ENCODE measurements at places on chromosomes 16 and 17.

- DNase-seq, result no peak
These were observed 313.7 kb downstream of the MAF start for GRCh38 chr16:79286646-79287423.

- DNase-seq, result peak; percentile 62
These were observed 22.3 kb downstream of the SAP30BP start for GRCh38 chr17:75689441-75689873.

GRCh38 chr17:20127360-20128035 lies 118.3 kb downstream of the SPECC1 start:
- DNase-seq, result no peak

DNA sequence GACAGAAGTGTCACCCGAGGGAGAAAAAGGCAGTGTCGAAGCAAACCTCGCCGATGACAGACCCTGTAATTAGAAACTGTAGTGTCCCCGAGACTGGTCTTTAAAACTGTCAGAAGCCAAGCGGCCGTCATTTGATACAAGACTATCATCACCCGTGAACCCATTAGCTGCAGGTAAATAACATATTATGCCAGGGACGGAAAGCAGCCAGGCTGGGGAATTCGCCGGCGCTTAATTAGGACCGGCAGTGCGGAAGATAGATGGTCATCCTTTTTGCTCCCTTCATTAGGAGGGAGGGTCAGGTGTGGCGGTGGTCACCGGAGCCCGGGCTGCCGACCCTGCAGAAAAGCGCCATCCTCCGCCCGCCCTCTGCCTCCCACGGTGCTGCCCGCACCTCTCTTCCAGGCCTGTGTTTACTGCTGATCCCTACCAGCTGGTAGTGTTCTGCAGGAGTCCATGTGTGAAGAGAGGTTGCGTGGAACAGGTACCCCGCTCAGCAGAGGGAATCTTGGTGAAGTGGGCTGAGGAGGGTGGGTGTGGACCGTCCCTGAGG lies 109.4 kb upstream of the GSE1 start:
- DNase-seq, result no peak

- no peak for DNase-seq
These were observed 15.0 kb upstream of the MPHOSPH6 start for GRCh38 chr16:82185012-82185411.

GRCh38 chr17:19364699-19365498 lies 2.4 kb upstream of the B9D1 start:
- DNase-seq, result no peak

- no peak for DNase-seq
These were observed 112.0 kb upstream of the HAS3 start for GRCh38 chr16:68993456-68993855.

DNA sequence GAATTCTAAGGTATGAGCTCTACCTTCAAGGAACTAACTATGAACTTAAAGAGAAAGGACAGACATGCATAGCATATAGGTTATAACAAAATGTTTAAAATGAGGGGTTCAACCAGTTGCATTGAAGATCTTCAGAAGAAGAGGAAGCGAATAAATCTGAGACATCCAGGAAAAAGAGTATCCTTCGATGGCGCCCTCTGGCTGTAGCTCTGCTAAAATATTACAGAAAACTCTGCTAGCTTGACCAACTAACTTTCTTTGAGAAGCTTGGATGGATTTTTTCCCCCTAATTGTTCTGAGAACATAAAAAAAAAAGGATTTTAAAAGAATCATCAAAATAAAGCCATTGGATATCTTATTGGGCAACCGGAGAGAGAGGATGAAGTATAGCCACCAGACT lies 659.9 kb upstream of the SOX9 start:
- DNase-seq, result no peak

GRCh38 chr16:75062135-75062975 lies 54.2 kb downstream of the LDHD start:
- no peak for DNase-seq

DNA sequence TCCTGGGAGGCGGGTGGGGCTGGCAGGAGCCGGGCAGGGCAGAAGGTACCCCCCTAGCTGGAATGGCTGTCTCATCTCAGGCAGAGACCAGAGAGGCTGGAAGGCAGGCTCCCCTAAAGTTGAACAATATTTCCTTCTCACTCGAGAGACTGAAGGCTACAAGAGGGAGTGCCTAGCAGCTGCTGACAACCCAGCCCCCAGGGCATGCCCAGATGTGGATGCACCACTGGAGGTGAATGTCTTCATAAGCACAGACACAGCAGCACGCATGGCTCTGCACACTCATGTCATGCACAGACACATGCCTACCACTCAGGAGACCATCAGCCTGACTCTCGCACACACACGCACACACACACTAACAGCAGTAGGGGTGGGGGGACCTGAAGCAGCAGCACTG lies 179.0 kb downstream of the CCT6B start:
- DNase-seq, result no peak

DNA sequence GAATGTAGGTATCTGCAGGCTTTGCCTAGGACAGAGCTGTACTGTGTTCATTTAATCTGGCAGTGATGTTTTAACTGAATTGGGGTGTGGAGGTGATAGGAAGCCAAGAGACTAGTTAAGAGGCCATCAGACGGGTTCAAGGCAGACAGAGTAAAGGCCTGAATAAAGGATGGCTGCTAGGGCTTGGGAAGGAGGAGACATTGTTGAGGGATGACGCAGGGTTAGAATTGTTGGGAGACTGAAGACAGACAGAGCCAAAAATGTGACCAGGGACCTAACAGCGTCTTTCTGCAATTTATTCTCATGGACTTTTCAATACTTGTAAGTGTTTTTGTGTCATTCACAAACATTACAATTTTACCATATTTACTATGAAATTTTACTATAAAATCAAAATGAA lies 48.6 kb upstream of the MYH10 start:
- no peak for DNase-seq

- no peak for DNase-seq
These were observed 69.9 kb upstream of the NACA2 start for GRCh38 chr17:61660746-61661485.

- no peak for DNase-seq
These were observed 550.0 kb upstream of the SALL1 start for GRCh38 chr16:51701025-51701424.

GRCh38 chr17:55040611-55041010 lies 72.0 kb downstream of the STXBP4 start:
- DNase-seq, result no peak

DNA sequence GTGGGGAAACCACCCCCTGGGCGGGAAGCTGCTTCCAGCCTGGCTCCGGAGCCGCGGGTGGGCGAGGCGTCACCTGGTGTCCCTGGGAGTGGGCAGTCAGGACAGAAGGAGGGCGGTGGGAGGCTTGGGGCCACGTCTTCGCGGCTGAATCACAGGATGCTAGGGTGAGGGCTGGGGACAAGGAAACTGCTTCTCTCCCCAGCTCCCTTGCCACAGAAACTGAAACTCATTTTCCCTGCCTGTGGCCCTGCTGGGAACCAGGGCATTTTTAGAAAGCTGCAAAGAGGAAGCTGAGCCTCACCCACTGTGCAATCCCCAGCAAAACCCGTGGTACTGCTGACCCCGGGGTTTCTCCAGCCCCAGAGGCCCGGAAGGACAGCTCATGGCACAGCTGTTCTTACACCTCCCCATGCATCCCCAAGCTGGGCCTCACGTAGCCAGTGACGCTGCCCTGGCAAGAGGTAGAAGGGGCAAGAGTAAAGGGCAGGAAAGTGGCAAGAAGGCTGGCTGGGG lies 8.2 kb downstream of the RHBDF2 start:
- no peak for DNase-seq

- DNase-seq, result no peak
These were observed 33.1 kb upstream of the LGALS9 start for GRCh38 chr17:27597783-27598320.

DNA sequence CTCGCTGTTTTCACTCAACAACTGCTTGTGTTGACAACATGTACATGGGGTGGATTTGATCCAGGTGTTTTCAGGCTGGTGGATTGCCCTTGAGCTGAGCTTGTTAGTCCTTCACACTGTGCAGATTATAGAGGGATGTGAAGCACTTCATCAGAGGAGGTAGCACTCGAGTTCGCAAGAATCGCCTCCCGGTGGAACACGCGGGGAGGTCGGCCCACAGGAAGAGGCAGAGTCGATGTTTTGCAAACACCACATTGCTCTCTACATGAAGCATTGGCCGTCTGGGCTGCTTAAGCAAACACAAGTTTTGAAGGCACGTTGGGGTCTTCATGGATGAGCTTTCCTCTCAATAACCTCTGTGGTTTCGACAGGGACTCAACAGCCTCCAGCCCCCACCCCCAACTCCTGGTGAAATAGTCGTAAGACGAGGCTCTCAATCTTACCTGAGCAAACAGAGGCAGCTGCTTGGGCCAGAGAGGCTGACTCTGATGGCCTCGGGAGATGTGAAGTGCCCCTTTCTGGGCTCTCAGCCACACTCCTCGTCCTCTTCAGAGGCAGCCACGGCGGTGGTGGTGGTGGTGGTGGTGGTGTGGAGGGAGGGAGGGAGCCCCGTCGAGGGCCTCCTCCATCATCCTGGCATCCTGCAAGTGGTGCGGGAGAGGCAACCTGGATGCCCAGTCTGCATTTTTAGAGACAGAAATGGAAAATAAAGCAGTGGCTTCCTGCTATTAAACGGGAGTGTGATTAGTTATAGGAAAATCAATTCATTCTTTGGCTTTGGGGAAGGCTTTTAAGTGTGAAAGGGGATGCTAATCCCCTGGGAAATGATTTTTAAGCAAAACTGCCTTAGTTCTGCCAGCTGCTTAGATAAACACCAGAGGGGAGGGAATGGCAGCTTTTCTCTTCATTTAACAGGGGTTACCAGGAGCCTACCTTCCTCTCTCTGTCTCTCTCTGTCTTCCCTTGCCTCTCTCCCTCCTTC lies 552.5 kb upstream of the EEF2KMT start:
- no peak for DNase-seq

- DNase-seq, result no peak
These were observed 52.1 kb upstream of the GNG13 start for GRCh38 chr16:852451-853185.

- DNase-seq, result no peak
These were observed 19.2 kb downstream of the CD300LB start for GRCh38 chr17:74512036-74512435.

- peak; percentile 3 for DNase-seq
These were observed 42.5 kb downstream of the MYH3 start for GRCh38 chr17:10614536-10615155.

GRCh38 chr16:71995038-71995437 lies 5.2 kb downstream of the PKD1L3 start:
- DNase-seq, result no peak

DNA sequence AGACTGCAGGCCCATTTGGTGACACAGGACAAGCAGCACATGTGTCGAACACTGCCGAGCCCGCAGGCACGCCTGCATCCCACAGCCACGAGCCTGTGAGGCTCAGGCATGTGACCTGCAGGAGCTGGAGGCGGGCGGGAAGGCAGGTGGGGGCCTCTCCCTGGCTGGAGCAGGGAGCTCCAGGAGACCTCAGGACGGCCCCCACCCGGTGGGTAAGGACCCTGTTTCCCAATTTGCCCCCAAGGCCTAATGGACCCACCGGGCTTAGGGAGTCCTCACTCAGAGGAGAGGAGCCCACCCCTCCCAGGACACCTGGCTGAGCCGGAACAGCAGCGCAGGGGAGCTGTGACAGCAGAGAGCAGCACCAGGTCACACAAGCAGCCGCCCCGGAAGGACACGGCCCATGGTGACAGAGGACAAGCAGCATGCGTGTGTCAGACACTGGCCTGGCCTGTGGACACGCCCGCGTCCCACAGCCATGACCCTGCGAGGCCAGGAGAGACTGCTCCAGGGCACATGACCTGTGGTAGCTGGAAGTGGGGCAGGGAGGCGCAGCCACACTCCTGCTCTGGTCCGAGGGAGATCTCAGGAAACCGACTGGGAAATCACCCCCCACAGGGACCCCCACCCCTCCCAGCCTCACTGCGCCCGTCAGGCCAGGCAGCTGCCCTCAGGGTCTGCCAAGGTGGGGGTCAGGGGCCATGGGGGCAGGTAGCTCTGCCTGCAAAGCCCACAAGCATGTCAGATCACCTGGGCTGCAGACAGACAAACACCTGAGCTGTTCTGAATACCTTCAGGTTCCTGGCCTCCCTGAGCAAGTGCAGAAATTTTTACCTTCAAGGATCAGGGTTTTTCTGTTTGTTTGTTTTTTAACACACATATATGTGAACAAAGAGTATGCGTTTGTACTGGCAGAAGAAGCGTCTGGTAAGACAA lies 2.4 kb downstream of the SPSB3 start:
- no peak for DNase-seq

GRCh38 chr16:62821824-62822223 lies 785.6 kb upstream of the CDH8 start:
- DNase-seq, result no peak

- no peak for DNase-seq
These were observed 9.0 kb downstream of the SLC5A2 start for GRCh38 chr16:31491778-31492418.

DNA sequence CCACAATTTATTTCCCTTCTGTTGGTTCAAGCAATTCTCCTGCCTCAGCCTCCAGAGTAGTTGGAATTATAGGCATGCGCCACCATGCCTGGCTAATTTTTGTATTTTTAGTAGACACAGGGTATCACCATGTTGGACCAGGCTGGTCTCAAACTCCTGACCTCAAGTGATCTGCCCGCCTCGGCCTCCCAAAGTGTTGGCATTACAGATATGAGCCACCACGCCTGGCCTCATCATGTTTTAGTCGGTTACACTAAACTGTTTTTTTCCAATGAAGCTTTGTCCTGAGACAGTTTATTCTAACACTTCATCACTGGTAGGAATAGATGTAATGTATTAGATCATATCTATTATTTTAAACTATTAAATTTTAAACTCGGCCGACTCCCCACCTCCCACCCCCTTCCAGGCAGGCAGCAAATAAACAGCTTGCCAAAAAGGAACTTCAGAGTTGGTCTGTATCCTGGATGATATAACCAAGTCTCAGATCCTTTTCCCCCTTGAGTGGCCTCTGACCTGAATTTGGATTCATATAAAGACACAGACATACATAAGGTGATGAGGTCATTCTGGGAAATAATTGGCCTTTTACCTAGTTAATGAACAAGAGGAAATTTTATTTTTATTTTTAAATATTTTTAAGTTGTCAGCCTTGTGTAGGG lies 18.4 kb upstream of the CORO6 start:
- DNase-seq, result no peak

DNA sequence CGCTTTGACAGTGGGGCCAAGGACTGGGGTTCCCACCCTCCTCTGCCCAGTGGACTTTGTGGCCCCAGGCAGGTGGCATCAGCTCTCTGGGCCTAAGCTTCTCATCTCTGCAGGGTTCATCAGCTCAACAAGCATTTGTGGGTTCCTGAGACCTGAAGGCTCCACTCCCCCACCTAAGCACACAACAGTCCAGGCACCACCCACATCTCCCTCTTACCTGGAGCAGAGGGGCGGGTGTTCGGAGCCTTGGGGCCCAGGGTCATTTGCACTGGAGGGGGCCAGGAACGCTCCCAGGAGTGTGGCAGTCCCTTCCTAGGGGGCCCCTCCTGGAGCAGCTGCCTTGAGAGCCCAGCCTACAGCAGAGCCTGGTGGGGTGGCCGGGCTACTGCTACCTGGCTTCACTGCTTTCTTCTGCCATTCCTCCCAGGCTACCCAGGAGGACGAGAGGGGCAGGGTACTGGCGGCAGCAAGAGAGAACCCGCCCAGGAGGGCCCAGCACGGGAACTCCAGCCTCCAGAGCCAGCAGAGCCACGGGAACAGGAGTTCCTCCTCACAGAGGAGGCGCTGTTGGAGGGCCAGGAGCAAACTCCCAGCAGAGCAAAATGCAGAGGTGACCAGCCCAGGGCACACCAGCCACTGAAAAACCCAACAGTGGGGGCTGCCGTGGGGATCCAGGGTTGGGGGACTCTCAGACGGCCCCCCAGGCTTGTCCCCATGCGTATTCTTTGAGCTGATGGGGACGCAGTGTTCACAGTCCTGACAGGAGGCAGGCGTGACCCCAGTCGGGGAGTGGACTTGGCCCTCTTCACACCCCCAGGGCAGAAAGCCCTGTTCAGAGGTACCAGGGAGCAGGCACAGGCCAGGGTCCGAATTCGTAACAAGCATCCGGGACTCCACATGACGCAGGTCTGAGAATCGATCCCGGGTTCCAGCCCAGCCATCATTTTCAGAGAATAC lies 35.1 kb upstream of the SLC38A10 start:
- no peak for DNase-seq

All from T-cell (primary cell).